ENCODE measurements at places on chromosomes 12 and 14.

GRCh38 chr14:67464879-67465278 is 23.6 kb downstream of the TMEM229B start:
- no peak for DNase-seq

DNA sequence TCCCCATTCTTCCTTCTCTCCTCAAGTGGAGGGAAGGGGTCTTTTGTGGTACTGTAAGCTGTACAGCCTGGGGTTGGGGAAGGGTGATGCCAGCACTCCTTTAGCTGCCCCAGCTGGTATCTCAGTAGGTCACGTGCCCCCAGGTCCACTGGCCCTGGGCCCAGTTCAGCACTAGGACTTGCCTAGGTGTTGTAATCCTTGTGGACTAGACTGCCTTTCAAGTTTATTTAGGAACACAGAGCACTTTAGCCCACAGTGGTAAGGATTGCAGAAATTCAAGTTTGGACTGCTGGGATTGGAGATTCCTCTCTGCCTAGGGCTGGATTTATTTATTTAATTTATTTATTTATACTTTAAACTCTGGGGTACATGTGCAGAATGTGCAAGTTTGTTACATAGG is 569.6 kb downstream of the AACS start:
- no peak for DNase-seq

DNA sequence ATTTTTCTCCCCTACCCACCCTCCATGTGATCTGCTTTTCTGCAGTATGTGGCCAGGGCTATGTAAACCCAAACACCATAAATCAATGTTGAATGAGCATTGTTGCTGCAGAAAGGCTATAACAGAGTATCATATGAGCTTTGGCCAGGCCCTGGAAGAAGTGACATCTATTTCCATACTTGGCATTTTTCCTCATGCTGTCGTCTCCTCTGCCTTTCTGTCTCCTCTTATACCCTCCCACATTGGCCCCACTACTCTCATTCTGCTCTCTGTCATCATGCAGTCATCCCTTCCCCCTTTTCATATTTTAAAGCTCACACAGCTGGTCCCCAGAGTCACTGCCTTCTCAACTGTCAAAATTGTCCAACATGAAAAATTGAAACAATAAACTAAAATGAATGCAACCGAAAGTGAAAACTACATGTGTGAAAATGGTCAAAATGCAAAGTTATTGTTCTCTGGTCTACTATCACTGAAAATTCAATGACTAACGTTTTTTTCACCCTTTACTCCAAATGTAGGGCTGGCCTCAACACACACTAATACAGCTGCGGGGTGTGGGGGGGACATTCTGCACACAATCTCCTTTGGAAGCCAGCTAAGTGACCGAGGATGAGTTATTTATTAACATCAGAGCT is 290.7 kb upstream of the TMPO start:
- no peak for DNase-seq

- no peak for DNase-seq
Observed at GRCh38 chr14:61710853-61711817, 15.8 kb downstream of the HIF1A start.

GRCh38 chr14:63938198-63939005 is 85.6 kb downstream of the SYNE2 start:
- DNase-seq: no peak

- DNase-seq: no peak
Observed at GRCh38 chr12:89084751-89085150, 267.6 kb downstream of the DUSP6 start.

DNA sequence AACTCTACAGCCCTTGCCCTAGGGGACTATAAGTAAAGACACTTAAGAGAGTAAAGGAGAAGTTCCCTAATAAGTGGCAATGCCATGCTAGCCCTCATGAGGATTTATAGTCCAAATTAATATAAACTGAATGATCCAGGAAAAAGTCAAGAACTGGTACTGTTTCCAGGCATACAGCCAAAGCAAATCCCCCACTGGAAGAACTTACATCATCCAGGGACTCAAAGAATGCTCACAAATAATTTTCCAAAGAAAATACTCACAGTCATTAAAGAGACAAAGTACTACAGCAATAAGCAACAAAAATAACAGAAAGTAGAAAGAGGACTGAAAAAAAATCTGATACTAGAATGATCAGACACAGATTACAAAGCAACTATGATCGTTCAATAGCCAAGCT is 79.7 kb upstream of the RAP1B start:
- DNase-seq: no peak

GRCh38 chr12:64451687-64452558 is at the start of gene TBK1:
Gene TBK1, plus strand, starts transcription at chr12:64452120. Its CDS starts 3,751 bp downstream, at chr12:64455871.
- DNase-seq: peak; percentile 66

GRCh38 chr14:68714991-68715924 is 77.6 kb downstream of the ZFP36L1 start:
- DNase-seq: no peak

GRCh38 chr12:103657331-103657730 is 70.3 kb downstream of the STAB2 start:
- DNase-seq: no peak

- DNase-seq: no peak
Observed at GRCh38 chr12:27453421-27453820, 6.9 kb downstream of the SMCO2 start.

- DNase-seq: no peak
Observed at GRCh38 chr14:72118841-72119240, 186.6 kb downstream of the RGS6 start.

DNA sequence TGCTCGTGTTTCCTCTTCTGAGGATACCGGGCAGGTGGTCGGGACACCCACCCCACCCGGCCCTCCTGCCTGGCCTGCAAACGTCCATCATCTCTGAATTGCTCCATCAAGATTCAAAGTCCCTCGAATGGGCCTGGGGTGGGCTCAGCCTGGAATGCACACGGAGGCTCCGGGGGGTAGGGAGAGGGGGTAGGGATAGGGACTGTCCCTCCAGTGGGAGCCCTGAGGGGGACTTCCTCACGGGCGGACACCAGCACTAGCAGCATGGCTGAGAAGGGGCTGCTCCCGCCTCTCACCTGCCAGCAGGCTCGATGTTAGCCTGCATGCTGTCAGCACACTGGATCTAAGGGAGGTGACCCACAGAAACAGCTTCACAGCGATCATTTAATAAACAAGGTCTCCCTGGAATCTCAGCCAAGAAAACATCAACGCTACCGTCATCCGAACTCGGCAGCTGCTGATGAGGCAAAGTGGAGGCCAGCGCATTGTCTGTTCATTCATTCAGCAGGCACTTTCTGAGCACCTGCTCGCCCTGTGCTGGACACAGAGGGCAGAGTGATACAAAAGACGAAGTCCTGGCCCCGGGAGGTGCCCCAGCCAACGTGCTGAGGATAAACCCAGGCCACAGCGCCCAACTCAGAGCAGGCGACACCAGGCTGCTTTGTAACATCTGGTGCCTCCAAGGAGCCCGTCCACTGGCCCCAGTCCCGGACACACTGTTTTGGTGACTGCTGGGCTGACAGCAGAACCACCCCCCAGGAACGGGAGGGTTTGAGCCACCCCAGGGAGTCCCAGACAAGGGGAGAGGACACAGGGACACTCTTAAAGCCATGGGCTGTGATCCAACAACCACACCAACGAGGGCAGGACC is 6.3 kb downstream of the TMEM179 start:
- no peak for DNase-seq

DNA sequence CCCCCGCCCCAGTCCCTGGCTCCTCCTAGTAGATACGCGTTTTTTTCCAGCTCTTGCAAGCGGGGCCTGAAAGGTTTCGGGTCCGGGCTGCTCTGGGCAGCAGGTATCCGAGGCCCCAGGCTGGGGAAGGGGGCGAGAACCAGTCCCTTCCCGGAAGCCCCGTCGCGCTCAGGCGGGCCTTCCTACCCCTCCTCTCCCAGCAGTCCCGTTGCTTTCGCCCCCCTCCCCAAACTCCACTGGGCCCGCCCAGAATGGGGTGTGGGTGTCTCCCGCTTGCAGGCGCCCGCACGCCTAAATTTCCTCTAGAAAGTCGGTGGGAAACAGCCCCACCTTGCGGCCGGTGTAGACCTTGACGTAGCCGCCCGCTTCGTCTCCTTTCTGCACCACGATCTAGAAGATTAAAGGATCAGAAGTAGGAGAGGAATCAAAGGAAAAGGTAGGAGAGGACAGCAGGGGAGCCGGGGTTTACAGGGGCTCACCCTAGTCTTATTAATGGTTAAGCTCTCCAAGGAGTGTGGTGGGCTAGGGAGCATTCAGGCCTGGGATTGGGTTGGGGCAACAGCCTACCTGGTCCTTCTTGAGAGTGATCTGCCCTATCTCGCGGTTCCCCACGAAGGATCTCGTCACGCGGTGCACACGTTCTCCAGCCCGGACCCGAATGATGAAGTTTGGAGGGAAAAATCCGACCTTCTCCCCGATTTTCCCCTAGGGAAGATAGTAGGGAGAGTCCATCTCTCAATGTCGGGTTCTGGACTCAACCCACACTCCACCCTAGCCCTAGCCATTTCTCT is 7.3 kb downstream of the STAC3 start:
- no peak for DNase-seq

- DNase-seq: no peak
Observed at GRCh38 chr12:48388460-48388859, 37.7 kb upstream of the ZNF641 start.

DNA sequence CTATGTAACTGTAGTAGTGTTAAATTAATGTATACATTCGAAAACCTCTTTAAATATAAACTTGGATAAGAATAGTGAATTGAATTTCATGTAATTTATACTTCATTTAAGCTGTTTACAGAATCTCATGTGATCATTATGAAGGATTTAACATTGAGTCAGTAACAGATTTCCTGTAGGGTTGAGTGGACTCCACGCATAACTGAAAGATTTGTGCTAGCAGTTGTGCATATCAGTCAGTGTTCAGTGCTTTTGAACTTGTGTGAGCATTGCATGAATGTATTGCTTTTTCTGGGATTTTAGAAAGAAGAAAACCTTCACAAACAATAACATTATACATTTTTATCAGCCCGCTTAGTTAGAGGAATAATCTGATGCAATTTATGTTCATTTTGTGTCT is 1435.3 kb downstream of the LRFN5 start:
- no peak for DNase-seq

DNA sequence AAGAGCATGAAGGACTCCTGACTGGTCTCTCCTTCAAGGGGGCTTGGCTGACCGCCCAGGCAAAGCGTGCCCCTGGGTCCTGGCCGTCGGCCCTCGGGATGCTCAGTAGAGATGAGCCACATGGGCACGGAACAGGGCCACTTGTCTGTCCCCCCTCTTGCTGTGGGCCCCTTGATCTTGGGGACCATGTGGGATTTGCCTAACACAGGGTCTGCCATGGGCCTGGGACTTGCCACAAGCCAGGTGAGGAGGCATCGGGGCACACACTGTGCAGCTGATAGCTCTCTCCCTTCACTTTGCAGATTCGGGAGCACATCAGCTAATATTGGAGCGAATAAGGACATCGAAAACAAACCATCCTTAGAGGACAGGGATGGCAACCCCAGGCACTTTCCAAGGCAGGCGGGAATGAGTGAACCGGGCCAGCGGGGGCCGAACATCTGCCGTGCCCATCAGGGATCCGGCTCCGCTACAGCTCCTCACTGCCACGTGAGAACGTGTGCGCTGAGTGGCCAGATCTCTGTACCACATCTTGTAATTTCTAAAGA is 88.1 kb downstream of the PIWIL1 start:
- no peak for DNase-seq

DNA sequence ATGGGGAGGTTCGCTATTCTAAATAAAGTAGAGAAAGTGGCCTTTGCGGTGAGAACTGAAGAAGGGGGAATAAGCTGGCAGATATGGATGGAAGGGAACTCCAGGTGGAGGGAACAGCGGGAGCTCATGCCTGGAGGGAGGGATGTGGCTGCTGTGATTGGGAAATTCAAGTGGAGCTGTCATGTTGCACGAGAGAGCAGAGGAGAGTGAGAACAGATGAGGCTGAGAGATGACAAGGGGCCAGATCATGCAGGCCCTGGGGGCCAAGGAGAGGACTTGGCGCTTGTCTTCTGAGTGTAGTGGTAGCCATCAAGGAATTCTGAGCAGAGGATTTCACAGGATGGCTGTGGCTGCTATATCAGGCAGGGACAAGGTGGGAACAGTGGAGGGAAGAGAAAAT is 35.0 kb downstream of the TGFB3 start:
- no peak for DNase-seq

DNA sequence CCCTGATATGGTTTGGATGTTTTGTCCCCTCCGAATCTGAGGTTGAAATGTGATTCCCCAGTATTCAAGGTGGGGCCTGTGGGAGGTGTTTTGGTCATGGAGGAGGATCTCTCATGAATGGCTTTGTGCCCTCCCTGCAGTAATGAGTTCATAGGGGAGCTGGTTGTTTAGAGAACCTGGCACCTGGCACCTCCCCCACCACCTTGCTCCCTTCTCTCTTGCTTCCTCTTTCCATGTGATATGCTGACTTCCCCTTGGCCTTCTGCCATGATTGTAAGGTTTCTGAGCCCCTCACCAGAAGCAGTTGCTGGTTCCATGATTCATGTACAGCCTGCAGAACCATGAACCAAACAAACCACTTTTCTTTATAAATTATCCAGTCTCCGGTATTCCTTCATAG is 32.6 kb downstream of the CD163L1 start:
- DNase-seq: no peak

DNA sequence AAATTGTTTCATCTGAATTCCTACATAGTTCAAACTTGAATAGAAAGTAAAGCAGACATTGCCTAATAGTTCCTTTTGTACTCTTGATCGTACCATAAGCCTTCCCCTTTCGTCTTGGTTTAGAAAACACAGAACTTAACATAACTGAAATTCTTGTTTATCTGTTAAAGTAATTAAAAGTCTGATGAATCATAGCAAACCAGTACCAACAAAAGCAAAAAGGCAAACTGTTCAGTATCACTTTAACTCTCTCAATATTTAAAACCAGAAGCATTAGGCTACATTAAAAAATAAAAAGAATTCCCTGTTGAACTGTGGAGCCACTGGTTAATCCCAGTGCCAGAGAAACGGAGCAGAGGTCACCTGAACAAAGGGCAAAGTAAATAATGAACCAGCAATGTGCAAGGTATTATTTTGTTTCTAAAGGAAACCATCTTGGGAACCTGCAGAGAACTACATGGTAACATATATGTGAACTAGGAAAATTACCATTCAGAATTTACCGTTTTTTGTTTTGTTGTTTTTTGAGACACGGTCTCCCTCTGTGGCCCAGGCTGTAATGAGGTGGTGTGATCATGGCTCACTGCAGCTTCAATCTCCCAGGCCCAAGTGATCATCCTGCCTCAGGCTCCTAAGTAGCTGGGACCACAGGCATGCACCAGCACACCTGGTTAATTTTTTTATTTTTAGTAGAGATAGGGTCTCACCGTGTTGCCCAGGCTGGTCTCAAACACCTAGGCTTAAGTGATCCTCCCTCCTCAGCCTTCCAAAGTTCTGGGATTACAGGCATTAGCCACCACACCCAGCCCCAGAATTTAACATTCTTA is 17.1 kb upstream of the HIGD1C start:
- DNase-seq: no peak

- DNase-seq: no peak
Observed at GRCh38 chr14:76134231-76134630, 17.5 kb upstream of the GPATCH2L start.

Measured in substantia nigra (tissue), 51 donors.